ENCODE measurements at places on chromosomes 13 and 19.

DNA sequence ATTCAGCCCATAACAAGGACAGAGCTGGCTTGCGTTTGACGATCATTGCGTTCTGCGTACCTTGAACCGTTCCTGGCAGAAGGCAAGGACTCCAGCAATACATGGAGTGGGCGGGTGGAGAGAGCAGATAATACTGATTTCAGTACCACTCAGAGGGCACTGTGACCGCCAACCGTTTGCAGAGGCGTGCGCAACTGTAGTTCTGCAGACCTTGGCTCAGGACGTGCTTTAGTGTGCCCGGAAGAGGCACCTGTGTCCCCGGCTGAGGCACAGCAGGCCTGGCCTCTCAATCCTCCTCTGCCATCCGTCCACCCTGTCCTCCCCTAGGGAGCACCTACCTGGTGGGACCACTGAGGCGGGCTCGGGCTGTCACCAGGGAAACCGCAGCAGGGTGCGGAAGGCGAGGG, 117.6 kb upstream of the USP29 start:
- no peak for DNase-seq

DNA sequence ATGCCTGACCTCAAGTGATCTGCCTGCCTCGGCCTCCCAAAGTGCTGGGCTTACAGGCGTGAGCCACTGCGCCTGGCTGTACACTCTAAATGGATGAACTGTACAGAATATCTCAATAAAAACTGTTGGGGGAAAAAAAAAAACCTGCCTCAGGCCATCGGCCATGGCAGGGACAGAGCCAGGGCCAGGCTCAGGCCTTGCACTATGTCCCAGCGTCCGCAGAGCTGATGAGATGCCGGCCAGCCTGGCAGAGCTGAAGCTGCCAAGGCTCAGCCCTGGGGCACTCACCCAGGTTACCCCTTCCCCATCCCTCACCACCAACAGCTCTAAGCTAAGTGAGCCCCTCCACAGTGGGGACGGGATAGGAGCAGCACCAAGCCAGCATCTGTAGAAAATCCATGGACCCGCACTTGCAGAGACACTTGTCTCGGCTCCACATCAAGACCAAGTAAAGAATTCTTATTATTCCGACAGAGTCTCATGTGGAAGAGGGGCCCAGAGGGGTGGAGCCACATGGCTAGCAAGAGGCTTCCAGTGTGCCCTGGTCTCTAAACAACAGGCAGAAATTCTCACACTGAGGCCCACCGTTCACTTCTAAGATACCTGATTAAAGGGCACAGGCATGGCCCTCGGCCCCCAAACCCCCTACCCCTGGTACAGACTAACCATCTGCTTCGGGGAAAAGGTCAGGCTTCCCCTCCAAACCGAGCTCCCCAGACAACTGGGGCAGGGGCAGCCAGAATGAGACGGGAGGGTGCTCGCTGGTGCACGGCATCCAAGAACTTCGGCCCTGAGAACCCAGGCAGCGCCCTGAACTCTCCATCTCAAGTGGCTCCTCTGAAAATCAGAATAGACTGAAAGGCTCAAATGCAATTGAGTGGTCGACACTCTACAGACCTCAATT, 5.8 kb downstream of the PPP6R1 start:
- DNase-seq: no peak

- DNase-seq: no peak
Measured at GRCh38 chr19:55027472-55028337, 10.4 kb downstream of the GP6 start.

GRCh38 chr13:97914540-97914939, 38.9 kb upstream of the IPO5 start:
- DNase-seq: no peak

- DNase-seq: no peak
Measured at GRCh38 chr13:35165205-35165604, 223.1 kb downstream of the NBEA start.

- no peak for DNase-seq
Measured at GRCh38 chr19:46372901-46373490, 26.1 kb downstream of the PPP5C start.

DNA sequence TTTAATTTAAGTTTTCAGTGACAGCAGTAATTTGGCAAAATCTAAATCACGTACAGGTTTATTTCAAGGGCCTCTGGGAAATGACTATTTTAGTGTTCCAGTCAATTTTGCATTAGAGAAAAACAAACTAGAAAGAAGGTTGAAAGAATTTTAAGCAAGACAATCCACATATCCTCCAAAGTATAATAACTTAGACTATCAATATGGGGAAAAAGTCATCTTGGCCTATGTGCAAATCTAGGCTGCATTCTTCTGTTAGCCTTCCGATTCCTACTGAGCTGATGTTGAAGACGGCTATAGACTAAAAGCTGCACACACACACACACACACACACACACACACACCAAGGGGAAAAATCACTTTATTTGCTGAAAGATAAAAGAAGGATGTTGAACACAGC, 81.3 kb downstream of the SLITRK6 start:
- no peak for DNase-seq

DNA sequence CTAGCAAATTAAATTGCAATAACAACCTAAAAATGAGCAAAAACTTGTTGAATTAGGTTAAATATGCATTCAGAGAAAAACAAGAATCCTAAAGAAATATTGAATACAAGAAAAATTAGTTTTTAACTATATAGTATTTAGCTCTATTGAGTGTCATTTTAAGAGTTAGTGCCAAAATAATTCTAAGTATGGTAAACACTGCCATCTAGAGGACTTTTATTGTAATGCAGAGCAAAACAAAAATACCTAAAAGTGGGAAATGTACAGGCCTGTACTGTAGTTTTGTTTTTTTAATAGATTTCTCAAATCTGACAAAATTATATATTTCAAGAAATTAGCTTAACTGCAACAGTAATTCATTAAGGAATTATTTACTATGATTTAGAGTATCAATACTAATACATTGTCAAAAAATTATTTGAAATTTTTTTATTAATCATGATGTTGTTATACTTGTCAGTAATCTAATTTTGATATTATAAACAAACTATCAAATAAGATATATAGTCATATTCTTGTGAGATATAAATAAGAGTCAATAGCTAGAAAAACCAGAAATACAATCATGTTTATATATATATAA, 8.2 kb upstream of the PCDH9 start:
- DNase-seq: no peak
